Fibroblast of mammary gland (primary cell): ENCODE measurements at places on chromosomes 5 and 9.

GRCh38 chr9:79567671-79568098 lies 4.1 kb upstream of the TLE4 start:
- no peak for DNase-seq

DNA sequence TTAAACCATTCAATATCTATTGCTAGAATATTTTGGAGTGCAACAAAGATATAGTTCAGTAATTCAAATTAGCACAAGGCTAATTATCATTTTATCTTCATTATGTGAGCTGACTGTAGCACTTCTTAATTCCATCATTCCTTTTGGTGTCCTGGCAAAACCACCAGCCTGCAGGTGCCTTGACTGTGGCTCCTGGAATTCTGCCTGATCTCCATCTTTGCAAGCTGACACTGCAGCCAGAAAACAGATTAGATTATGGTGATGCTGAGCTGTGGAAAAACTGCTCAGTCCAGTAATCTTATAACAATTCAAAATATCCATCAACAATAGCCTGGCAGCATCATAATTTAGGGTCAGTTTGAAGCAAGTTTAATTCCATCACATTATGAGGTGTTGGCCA lies 919.5 kb downstream of the DTWD2 start:
- DNase-seq, result no peak

DNA sequence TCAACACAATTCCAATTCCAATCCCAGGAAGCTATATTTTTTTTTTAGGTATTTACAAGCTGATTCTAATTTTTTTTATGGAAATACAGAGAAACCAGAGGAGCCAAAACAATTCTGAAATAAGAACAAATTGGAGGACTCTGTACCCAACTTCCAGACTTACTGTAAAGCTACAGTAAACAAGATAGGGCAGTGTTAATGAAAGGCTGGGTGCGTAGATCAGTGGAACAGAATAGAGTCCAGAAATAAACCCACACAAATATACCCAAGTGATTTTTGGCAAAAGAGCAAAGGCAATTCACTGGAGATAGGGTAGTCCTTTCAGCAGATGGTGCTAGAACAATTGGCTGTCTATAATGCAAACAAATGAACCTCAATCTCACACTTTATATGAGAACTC lies 50.6 kb downstream of the WHRN start:
- no peak for DNase-seq

DNA sequence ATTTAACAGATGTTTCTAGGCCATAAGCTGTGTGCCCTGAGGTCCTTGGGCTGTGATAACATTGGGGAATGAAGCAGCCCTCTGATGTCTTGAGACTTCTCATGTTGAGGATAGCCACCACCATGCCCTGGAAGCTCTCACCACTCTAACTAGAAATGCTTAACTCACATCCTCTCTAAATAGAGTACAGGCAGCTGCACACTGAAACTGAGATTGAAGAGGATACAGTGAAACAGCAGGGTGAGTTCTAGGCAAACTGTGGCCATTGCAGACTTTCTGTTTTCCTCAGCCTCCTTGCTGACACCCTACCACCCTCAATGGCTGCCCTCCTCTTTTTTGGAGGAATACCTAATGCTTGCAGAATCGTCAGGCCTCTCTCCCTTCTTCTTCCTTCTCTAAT lies 22.4 kb downstream of the UTP15 start:
- no peak for DNase-seq

GRCh38 chr5:169801324-169801777 lies 164.3 kb downstream of the DOCK2 start:
- DNase-seq, result peak; percentile 95

- DNase-seq, result no peak
Observed at GRCh38 chr9:135328485-135329417, 150.8 kb upstream of the PPP1R26 start.

- DNase-seq, result no peak
Observed at GRCh38 chr9:28034242-28034641, 461.0 kb upstream of the C9orf72 start.

DNA sequence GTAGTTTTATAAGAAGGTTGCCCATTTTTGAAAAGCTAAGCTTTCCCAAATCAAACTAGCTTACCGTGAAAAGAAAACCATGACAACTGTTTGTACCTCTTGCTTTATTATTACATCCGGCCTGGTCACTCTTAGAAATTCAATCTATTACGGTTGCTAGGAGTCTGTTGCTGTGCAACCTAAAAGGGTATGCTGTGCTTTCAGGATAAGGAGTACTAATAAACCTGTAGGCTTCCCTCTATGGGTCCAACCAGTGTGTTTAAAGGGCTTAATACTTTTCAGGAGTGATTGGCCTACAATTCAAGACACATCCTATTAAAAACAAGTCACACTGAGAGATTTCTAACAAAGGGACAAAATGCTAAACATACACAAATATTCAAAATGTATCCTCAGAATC lies 27.1 kb downstream of the RFX3 start:
- DNase-seq, result peak; percentile 24

- DNase-seq, result no peak
Observed at GRCh38 chr5:148209151-148209770, 6.4 kb downstream of the SPINK6 start.

- no peak for DNase-seq
Observed at GRCh38 chr9:93107151-93107824, 11.3 kb downstream of the CARD19 start.

DNA sequence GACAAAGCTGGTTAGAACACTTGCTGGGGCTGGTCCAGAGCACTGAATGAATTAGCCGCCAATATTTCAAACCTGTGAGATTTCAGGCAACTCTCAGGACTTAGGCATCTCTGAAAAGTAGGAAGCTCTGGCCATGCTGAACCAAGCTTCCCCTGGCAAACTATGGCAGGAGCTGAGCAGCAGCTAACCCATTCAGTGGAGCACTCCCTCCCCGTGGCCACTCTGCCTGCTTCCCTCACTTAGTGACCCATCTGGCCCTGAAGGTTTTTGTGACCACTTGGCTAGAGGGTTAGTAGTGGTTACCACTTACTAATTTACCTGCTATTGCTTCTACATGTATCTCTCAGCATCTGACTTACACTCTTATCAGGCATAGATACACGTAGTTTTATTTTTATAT lies 25.5 kb downstream of the FOXI1 start:
- DNase-seq, result no peak

DNA sequence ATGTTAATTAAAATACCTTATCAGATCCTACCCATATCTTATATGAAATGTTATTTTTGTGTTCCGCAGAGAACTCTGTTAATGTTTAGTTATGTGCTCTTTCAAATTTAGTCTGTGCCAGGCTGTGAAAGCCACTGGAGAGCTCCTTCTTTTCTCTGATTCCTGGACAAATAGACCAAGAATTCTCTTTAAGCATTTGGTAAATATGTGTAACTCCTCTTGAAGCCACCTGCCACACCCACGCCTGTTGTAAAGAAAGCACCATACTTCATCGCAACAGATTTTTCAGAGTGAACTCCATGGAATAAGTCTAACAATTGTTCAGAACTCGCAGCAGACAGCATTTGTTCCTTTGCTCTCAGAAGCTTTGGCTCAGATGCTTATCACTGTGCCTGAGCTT lies 301.1 kb downstream of the FAM170A start:
- DNase-seq, result no peak

- no peak for DNase-seq
Observed at GRCh38 chr5:87850843-87851242, 417.8 kb downstream of the TMEM161B start.

- DNase-seq, result no peak
Observed at GRCh38 chr5:154677921-154678320, 77.3 kb upstream of the LARP1 start.

DNA sequence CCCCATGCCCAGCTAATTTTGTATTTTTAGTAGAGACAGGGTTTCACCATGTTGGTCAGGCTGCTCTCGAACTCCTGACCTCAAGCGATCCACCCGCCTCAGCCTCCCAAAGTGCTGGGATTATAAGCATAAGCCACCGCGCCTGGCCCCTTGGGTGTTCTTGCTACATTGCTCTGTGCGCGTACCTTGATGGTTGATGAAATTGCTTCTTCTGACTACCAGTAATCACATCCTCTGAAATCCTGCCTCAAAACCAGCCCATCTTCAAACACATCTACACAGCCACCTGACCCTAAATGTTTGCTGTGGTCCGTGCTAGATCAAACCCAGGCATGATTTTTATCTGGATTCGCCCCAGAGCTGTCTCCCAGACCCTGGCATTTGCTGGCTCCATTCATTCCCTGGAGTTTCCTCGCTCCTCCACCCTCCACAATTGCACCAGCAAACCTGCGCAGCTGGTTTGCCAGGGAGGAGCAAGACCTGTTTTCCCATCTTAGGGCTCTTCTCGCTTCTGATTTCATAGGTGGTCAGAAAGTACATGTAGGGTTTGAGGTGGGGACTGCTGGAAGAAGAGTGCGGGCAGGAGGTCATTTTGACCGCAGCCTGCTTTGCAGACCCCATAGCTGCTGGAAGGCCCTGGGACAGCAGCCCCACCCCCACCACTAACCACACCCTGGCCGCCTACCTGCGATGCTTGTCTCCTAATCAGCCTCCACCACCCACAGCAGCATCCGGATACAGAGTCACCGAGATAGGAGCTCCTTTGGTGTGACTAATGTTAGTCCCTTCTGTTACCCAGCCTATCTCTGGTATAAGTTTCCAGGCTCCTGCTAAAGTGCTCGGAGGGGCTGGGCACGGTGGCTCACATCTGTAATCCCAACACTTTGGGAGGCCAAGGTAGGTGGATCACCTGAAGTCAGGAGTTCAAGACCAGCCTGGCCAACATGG lies 22.7 kb downstream of the SWI5 start:
- no peak for DNase-seq

- peak; percentile 92 for DNase-seq
Observed at GRCh38 chr9:113808391-113809358, 67.4 kb upstream of the ZNF618 start.

- DNase-seq, result no peak
Observed at GRCh38 chr9:89592213-89592815, 12.5 kb upstream of the GADD45G start.

GRCh38 chr5:493119-493701 lies 31.0 kb downstream of the SLC9A3 start:
- DNase-seq, result peak; percentile 15

GRCh38 chr9:91844190-91844589 lies 105.8 kb downstream of the ROR2 start:
- no peak for DNase-seq

DNA sequence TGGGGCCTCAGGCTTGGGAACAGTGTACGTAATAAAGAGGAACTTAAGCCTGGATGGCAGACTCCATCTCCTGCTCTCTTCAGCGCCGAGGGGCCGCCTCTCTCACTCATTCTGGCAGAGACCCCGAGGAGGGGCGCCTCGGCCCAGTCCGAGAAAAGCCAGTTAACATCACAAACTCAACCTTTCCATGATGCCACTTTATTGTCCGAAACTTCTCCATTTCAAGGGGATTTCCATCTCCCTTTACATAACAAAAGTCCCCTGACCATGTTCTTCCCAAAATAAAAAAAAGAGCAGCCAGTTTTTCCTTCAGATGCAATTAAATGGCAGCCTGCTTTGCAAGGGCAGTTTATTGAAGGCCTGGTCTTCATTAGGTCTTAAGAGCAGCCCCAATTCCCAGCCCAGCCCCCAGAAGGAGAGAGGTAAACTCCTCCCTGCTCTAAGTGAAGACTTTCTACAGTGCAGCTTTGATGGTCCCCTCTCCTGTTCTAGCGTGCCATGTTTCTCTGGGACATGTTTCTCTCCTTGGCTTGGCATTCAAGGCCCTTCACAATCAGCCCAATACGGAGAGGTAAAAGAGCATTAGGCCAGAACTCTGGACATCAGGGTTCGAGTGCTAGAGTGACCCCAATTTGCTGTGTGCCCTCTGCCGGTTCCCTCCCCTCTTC lies 19.5 kb upstream of the RAB14 start:
- no peak for DNase-seq

DNA sequence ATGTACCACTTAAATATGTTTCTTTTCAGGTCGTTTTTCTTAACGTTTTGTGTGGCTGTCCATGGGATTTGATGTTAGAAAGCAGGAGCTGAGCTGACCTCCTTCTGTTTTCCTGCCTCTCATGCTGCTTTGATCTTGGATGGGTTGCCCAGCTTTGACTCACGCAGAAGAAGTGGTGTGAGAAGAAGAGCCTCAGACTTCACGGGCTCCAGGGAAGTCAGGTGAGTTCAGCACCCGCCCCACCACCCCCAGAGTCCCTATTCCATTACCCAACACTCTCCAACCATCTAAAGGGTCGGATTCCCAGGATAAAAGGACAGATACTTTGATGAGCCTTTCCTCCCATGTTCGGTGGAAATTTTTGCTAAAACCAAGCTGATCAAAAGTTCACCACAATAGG lies 373.4 kb downstream of the IRX2 start:
- no peak for DNase-seq

DNA sequence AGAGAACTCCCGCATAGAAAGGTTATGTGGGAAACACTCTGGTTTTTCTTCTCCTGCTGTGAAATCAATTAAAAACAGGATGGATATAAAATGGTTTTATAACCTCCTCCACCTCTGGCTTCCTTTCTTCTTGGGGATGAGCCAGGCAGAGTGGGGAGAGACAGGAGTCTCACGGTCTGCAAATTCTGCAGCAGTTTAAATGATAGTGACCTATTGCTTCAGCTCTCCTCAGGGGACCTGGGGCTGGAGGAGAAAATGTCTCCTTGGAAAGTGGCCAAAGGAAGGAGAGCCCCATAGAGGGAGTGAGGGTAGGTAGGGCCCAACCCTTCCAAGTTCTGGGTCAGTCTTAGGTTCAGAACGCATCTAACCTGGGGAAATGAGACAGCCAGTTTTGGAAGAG lies 118.8 kb downstream of the MTX3 start:
- peak; percentile 13 for DNase-seq

DNA sequence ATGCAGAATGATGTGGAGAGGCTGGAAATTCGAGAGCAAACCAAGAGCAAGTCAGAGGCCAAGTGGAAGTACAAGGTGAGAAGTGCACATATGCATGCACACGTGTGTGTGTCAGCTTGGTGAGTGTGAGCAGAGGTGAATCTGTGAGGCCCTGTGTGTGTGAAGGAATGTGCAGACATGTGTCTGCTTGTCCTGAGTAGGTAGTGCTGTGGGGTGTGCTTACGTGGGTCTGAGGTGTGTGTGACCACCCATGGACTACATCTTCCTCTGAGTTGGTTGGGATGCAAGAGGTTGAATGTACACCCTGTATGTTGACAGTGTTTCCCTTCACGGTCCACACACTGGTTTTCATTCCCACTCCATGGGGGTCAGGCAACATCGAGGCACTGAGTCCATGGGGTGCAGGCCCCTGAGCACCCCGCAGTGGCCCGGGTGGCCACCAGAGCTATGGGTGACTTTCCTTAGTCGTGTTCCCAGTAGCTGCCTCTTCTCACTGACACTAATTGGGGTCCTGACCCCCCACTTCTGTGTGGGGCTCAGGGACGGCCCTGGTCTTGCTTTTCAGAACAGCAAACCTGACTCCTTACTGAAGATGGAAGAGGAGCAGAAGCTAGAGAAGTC lies 86.7 kb downstream of the PHF2 start:
- DNase-seq, result no peak
